ENCODE measurements at places on chromosomes 7 and 10.

GRCh38 chr10:12140038-12140437 lies 10.6 kb downstream of the SEC61A2 start:
- no peak for DNase-seq

- no peak for DNase-seq
Measured at GRCh38 chr10:84230359-84230758, 5.0 kb upstream of the LRIT2 start.

DNA sequence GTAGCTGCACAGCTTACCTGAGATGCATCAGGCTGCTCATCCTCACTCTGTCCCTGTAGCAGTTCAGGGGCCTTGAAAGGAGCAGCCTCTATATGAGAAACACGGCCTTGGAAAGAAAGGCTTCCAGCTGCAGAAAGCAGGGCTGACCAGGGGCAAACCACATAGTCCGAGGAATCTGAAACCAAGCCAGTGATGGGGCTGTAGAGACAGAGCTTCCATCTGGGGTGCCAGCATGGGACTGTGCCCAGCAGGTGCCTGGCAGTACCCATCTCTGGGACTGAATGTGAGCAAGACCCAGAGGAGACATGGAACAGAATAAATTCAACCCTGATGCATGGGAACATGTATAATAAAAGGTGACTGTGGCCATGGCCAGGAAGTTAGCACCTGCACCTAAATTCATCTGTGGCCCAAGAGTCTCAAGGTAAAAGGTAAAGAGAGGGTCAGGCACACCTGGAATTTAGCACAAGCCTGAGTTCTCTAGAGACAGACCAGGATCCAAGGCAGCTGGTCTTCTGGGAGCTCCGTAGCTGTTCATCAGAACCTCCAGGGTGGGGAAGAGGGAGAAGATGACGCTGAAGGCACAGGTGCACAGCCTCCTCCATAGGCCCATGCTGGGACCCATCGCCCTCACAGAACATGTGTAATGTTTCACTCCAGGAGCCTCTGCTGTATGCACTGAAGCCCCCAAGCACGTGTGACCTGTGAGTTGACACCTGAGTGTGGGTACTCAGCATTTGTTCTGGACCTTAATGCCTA lies 25.3 kb downstream of the FRMPD2 start:
- DNase-seq: no peak

- DNase-seq: peak; percentile 10
Measured at GRCh38 chr7:67913604-67914003, 917.0 kb downstream of the TYW1 start.

DNA sequence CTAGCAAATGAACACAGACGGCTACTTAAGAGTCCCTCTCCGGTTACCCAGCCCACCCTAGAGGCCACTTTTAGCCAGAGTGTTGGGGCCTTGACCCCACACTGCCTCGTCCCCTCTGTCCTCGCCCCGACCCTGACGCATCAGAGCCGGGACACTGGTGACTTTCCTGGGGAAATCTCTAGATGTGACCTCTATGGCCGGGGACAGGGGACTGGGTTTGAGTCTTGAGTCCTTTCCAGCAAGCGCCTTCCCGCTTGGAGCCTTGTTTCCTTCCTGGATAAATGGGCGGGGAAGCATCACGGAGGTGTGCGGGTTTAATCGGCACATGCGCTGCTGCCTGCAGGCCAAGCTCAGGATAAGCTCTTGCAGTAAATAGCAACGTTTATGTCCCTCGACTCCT lies 40.7 kb downstream of the NPTX2 start:
- DNase-seq: no peak

- no peak for DNase-seq
Measured at GRCh38 chr7:117323851-117324711, 1.2 kb upstream of the WNT2 start.

GRCh38 chr10:95566136-95566535 lies 5.0 kb upstream of the SORBS1 start:
- no peak for DNase-seq

- DNase-seq: no peak
Measured at GRCh38 chr7:92092210-92092609, 42.1 kb downstream of the CYP51A1 start.

- DNase-seq: no peak
Measured at GRCh38 chr10:119931871-119932270, 39.3 kb downstream of the SEC23IP start.

GRCh38 chr10:29648983-29649268 lies 14.2 kb upstream of the SVIL start:
- DNase-seq: no peak

DNA sequence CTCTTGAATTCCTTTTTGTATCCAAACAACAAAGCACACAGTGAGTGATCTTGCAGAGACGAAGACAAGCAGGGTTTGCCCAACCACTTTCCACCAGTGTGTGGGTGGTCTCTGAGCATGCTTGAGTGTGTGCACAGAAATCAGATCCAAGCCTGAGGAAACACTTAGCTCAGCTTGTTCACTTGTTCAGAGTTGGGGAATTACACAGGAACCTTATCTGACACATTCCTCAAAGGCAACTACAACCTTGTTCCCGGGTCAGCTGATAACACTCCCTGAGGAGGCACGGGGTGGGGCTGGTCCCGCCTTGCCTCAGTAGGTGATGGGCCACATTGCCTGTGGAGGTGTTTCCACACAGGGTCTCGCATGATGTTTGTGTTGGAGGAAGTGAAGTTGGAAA lies 216.9 kb downstream of the DYNC1I1 start:
- no peak for DNase-seq
